ENCODE measurements at places on chromosomes 4 and X.

- no peak for DNase-seq
Measured at GRCh38 chr4:185142564-185142911, 528 bp upstream of the SLC25A4 start.

- DNase-seq: peak; percentile 26
Measured at GRCh38 chr4:6898763-6899162, 10.9 kb upstream of the TBC1D14 start.

DNA sequence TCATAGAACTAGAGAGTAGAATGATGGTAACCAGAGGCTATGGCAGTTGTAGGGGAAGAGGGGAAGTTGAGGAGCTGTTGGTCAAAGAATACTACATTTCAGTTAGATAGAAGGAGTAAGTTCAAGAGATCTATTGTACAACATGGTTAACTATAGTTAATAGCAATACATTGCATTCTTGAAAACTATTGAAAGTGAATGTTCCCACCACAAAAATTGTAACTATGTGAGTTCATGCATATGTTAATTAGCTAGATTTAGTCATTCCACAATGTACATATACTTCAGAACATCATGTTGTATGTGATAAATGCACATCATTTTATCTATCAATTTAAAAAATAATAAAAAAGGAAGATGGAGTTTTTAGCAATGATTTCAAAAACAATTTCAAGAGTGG lies 125.3 kb upstream of the IL15 start:
- no peak for DNase-seq

- DNase-seq: no peak
Measured at GRCh38 chr4:119040261-119040660, 95.4 kb upstream of the MYOZ2 start.

DNA sequence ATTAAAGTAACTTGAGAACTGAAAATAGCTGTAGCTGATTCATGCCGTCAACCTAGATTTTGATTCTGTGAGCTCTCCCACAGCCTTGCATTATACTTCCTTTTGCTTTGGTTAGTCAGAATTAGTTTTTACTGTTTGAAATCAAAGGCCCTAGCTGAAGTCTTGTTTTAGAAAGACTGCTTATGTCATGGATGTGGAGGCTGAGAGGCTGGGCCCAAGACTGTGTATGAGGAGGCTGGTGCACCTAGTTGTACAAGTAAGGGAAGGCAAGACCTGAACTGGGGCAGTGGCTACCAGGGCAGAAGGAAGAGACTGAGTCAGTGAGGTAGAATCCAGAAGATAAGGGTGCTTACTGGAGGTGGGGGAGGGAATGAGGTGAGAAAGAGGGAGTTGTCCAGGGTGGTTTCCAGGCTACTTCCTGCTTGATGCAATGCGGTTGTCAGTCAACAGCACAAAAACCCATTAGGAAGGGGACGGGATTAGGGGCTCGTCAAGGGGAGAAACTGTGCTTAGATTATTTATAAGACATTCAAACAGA lies 76.2 kb upstream of the PAGE3 start:
- DNase-seq: no peak

GRCh38 chrX:100704581-100705203 lies 27.2 kb downstream of the SYTL4 start:
- no peak for DNase-seq

DNA sequence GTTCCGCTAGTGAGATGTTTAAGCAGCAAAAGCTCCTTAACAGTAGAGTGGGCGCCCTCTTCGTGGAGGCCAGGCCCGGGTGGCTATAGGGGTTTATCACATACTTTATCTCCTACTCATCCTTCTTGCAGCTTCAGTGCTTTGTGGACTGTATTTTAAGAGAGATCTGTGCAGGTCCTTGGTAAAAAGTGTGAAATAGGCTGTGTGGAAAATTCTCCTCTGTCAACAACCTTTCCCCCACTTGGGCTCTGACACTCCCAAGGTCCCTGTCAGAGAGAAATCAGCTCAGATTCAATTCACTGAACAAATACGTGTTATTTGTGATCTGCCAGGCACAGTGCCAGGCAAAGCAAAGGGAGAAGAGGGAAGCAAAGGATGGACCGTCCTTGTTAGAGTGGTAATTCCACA lies 214.3 kb upstream of the PPARGC1A start:
- DNase-seq: peak; percentile 46

- no peak for DNase-seq
Measured at GRCh38 chr4:111208970-111209369, 586.1 kb upstream of the PITX2 start.

- DNase-seq: no peak
Measured at GRCh38 chr4:113977526-113977855, 2.0 kb downstream of the ARSJ start.

DNA sequence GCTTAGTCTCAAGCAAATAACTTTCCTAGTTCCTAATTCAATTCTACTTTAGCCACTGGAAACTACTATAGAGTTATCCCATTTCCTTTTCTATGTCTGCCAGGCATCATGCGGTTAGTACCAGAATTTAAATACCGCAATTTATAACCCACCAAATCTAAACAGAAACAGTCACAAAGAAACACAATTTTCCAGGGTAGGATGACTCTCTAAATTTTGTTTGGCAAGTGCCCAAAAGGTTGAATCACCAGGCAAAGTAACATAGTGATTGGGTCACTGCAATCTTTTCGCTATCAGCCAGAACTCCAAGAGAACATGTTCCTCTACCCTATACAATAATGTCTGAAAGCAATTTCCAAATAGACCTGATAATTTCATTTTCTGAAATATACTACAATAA lies 240.2 kb upstream of the GRIA3 start:
- DNase-seq: peak; percentile 80

GRCh38 chr4:89754531-89754930 lies 82.4 kb downstream of the SNCA start:
- DNase-seq: peak; percentile 26

Measured in M059J (cell line).